Upper lobe of left lung (tissue), 6 donors: ENCODE measurements at places on chromosomes 12 and 14.

DNA sequence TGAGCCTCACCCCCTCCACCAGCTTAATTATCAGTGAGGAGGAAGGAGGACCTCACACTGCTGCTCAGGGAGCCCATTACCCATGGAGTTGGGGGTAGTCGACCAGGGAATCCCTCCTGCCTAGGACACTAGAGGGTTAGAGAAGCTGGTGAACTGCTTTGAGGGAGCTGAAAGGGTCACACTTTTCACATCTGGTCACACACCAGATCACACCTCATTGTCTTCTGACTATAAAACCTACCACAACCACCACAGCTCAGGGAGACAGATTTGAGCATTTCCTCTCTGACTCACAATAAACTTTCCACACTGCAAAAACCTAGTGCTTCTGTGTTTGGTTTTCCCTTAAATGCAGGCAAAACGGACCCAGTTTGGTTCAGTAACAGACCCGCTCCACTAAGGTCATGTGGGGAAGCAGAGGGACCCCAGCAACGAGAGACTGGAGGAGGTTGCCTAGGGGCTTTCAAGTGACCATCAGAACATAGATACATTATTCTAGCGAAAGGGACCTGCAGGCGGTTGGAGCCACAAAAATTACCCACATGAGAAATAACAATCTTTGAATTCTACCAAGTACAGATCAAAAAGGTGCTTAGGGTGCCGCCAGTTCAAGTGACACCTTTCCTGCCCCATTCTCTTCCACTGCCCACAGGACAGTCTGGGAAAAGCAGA, 151.4 kb upstream of the AVPR1A start:
- no peak for DNase-seq

GRCh38 chr12:13028825-13029570, 15.2 kb upstream of the FAM234B start:
- DNase-seq = no peak

DNA sequence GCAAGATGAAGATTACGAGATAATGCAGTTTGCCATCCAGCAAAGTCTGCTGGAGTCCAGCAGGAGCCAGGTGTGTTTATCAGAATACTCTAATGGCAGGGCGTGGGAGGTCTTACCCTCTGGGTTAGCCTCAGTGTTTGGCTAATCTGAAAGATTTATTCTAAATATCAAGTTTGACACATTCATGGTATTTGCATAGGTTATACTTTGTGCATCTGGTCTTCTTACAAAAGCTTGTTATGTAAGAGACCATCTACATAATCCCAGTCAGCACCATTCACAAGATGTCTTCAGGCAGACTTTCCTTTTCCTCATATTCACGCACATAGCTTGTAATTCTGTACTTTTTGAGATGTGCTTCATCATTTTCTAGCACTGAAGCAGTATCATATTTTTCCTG, 14.4 kb downstream of the C12orf76 start:
- no peak for DNase-seq

- DNase-seq = no peak
These were observed 65.8 kb downstream of the GALNT16 start for GRCh38 chr14:69325646-69326265.

GRCh38 chr12:50282721-50283228, 545 bp downstream of the LIMA1 start:
- no peak for DNase-seq

DNA sequence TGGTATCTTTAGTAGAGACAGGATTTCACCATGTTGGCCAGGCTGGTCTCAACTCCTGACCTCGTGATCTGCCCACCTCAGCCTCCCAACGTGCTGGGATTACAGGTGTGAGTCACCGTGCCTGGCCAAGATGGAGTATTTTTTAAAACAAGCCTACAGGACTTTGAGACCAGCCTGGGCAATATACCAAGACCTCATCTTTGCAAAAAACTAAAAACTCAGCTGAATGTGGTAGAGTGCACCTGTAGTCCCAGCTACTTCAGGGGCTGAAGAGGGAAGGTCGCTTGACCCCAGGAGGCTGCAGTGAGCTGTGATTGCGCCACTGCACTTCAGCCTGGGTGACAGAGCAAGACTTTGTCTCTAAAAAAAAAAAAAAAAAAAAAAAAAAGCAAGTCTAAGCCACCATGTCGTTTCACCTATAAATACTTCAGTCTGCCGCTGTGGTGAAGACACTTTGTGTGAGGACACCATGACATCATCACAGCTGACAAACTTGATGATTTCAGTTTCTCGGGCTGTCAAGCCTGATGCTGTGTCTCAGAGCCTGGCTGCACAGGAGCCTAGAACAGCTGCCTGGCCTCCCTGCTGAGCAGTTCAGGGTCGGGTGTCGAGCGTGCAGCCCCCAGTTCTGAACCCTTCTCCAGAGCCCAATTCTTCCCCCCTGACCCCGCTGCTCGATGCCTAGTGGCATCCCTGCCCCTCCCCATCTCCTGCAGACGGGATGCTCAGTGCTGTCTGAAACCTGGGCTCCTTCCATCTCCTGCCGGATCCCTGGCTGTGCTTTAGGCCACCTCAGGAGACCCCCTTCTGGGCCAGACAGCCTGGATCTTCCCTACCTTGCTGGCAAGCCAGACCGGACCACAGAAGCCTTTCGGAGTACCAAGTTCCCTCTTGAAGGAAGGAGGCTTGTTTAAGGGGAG, 119.2 kb upstream of the EVL start:
- DNase-seq = no peak

GRCh38 chr12:95953000-95953399, 9.9 kb downstream of the AMDHD1 start:
- no peak for DNase-seq

GRCh38 chr14:81849714-81850113, 316.1 kb upstream of the SEL1L start:
- no peak for DNase-seq

DNA sequence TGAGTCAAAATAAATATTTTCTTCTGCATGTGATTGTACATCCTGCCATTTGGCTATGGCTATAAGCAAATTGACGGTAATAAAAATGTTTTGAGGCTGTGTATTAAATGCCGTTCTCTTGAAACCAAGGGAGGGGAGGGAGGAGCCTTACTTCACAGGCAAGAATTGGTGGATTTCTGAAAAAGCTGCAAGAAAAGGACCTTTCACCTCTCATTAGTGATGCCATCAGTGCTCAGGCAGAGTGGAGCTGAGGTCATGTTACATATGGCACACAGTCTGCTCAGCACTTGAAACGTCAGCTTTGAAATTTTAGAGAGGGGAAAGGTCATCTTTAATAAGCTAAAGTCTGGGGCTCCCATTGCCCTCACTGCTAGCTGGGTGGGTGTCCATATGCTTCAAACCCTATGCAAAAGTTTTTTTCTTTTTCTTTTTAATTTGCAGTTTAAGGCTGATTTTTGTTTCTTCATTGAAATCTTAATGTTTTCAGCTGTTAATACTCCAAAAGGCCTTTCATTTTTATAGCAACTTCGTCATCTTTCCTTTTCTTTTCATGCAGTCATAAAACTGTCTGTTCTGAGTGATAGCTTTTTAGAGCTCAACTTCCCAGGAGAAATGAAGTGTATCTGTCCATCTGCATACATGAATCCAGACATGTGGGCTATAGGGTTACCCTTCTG, 9.8 kb upstream of the SIX1 start:
- no peak for DNase-seq

DNA sequence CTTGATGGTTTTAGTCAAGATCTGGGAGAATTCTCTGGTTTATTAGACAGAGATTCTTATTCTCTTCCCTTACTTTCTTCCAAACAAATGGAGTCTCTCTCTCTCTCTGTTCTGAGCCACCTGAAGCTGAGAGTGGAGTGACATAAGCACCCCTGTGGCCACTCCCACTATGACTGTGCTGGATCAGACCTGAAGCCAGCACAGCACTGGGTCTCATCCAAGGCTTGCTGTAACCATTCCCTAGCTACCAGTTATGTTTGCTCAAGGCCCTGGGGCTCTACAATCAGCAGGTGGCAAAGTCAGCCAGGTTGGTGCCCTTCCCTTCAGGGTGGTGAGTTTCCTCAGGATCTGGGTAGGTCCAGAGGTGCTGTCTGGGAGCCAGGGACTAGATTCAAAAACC, 568.5 kb downstream of the AACS start:
- peak; percentile 75 for DNase-seq

DNA sequence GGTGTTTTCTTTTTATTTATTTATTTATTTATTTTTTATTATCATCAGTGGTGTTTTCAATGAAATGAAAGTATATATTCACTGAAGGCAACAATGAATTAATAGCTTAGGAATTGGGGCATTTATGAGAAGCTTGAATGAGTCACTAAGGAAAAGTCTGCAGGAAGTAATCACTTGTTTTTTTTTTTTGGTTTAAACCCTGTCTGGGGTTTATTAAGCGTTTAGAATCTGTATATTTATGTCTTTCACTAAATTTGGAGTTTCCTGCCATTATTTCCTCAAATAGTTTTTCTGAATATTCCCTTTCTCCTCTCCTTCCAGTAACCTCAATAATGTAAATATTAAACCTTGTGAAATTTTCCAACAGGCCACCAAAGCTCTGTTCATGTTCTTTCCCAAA, 85.5 kb downstream of the TESC start:
- no peak for DNase-seq

GRCh38 chr14:59320763-59321625, 132.5 kb downstream of the DAAM1 start:
- no peak for DNase-seq

GRCh38 chr14:101562659-101563351, 1.5 kb downstream of the DIO3 start:
- peak; percentile 58 for DNase-seq

- DNase-seq = no peak
These were observed 58.8 kb upstream of the LTA4H start for GRCh38 chr12:96094201-96094600.

DNA sequence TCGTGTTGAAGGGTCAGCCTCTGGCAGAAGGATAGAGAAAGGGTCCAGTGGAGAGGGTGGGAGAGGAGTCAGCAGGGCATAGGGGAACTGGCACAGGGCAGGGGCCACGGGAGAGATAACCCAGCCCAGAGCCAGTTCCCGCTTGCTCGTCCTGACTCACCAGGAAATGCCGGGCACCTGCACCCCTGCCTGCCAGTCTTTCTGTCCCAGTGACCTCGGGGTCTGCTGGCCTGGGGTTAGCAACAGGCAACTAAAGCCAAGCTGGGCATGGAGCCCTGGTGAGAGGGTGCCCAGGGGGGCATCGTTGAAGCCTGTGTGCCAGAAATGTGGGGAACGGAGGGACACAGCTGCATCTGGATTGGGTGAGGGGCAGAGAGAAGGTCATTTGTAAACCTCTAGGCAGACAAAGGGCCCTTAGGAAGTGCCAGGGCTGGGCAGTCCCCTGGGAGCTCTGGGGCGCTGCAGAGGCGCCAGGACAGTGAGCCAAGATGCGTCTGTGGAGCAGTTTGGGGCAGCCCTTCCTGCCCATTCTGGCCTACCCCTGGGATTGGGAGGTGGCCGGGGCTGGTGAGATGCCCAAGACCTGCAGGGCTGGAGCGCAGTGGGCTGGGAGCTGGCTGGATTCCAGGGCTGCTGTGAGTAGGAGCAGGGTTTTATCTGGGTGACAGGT, 5.5 kb downstream of the TNFAIP2 start:
- no peak for DNase-seq

- no peak for DNase-seq
These were observed 90.0 kb upstream of the CLMN start for GRCh38 chr14:95409477-95410272.
